Activated naive CD4-positive, alpha-beta T cell treated with anti-CD3 and anti-CD28 coated beads, Interleukin-2, amount 10 ng/mL, durations not matched to agents 7 days and 5 days (primary cell): ENCODE measurements at places on chromosomes 1 and 21.

DNA sequence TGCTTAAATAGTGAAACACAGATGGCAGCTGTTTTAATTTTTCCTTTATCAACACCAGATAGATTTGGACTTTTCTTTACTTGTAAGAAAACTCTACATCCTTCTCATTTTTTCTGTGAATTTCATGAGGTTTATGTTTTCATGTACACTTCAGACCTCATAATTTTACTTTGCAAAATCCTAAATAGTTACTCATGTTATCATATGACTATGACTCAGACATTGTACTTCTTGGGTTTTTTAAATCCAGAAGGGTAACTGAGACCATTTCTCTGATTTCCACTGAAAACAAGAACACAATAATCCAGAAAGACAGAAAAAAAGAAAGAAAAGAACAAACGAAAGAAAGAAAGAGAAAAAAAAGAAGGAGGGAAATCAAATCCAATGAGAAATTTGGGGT lies 1021.6 kb downstream of the NCAM2 start:
- no peaks in the 10 kb centered on the region for H3K27me3 ChIP-seq
- H3K4me1 ChIP-seq: no peaks in the 10 kb centered on the region
- no peak for DNase-seq
- H3K27ac ChIP-seq: no peak overlapping the region
- no peaks in the 10 kb centered on the region for H3K36me3 ChIP-seq
- no peak overlapping the region for H3K4me3 ChIP-seq

DNA sequence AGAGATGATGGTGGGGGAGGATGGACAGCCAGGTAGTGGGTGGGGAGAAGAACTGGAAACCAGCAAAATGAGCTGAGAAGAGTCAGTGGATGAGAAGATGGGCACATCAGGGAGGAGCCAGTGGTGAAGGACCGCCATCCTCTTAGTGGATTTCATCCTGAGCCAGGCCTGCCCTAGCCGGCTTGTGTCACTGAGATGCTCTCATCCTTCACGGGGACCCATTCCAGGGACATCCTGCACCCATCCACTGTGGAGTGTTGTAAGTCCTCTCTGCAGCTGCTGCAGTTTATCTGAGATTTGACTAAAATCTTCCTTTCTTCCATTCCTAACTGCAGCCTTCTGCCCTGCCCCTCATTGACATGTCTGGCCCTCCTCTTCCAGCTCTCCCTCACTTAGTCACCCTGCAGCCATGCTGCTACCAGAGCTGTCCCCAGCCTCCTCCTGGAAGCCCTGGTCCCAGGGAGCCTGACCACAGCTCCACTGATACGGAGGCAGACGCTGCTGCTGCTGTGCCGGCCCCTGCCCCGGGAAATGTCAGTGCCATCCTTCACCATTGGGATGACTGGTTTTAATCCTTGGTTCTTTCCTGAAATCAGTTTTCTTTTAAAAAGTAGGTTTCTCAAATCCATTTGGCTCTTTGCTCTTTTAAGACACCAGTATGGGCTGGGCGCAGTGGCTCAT lies 33.2 kb downstream of the STUM start:
- H3K27ac ChIP-seq: no peak overlapping the region
- H3K4me3 ChIP-seq: no peak overlapping the region
- no peaks in the 10 kb centered on the region for H3K4me1 ChIP-seq
- no peak for DNase-seq
- H3K36me3 ChIP-seq: no peaks in the 10 kb centered on the region

- H3K4me1 ChIP-seq: no peaks in the 10 kb centered on the region
- H3K36me3 ChIP-seq: peaks cover 30% of the 10 kb centered on the region
- no peak overlapping the region for H3K27ac ChIP-seq
- no peaks in the 10 kb centered on the region for H3K27me3 ChIP-seq
- no peak overlapping the region for H3K4me3 ChIP-seq
Measured at GRCh38 chr1:44870096-44870495, 27.0 kb upstream of the PTCH2 start.

DNA sequence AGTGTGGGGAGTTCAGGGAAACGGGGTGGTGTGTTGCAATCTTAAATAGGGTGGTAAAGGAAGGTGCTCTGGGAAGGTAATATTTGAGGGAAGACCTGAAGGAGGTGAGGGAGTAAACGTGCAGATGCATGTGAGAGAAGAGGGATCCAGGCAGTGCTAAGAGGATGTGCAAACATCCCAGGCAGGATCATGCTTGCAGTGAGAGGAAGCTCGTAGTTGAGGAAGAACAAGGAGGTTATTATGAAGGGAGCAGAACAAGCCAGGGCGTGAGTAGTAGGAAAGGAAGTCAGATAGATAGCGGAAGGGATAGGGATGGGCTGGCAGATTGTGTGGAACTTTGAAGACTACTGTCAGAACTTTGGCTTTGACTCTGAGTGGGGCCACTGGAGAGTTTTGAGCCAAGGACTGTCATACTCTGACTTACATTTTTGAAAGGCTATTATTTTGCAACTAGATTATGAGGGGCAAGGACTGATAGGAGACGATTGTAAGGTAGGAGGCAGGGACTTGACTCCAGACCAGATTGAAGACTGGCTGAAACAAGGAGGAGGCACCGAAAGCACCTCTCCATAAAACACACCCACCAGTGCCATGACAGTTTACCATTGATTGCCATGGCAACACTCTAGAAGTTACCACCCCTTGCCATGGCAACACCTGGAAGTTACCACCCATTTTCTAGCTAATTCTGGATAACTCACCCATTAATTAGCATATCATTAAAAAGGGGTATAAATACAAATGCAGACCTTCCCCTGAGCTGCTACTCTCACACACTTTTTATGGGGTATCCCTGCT lies 67.0 kb downstream of the XCL2 start:
- peaks cover 25% of the 10 kb centered on the region for H3K4me1 ChIP-seq
- peaks cover 22% of the 10 kb centered on the region for H3K36me3 ChIP-seq
- H3K27ac ChIP-seq: no peak overlapping the region
- no peak overlapping the region for H3K4me3 ChIP-seq
- no peaks in the 10 kb centered on the region for H3K27me3 ChIP-seq
- DNase-seq: no peak

DNA sequence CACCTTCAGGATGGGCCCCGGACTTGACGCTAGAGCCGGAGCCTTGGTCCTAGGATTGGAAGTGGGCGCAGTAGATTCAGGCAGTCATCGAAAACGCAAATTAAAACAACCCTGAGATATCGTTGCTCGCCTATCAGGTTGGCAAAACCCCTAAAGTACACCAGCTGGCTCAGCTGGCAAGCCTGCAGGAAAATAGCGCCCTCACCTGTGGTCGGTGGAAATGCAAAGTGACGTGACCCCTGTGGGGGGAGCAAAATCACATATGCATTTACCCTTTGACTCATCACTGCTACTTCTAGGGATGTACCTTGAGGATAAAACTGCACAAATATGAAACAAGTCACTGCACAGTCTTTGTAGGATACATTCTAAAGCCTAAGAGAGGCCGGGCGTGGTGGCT lies 170.3 kb upstream of the TMEM51 start:
- no peak for DNase-seq
- peaks cover 12% of the 10 kb centered on the region for H3K27me3 ChIP-seq
- H3K4me3 ChIP-seq: no peak overlapping the region
- no peak overlapping the region for H3K27ac ChIP-seq
- H3K36me3 ChIP-seq: no peaks in the 10 kb centered on the region

- no peak for DNase-seq
- no peak overlapping the region for H3K4me3 ChIP-seq
- H3K4me1 ChIP-seq: peaks cover 14% of the 10 kb centered on the region
- peaks cover 23% of the 10 kb centered on the region for H3K27me3 ChIP-seq
- no peak overlapping the region for H3K27ac ChIP-seq
Measured at GRCh38 chr1:36476945-36477344, 5.8 kb downstream of the CSF3R start.

DNA sequence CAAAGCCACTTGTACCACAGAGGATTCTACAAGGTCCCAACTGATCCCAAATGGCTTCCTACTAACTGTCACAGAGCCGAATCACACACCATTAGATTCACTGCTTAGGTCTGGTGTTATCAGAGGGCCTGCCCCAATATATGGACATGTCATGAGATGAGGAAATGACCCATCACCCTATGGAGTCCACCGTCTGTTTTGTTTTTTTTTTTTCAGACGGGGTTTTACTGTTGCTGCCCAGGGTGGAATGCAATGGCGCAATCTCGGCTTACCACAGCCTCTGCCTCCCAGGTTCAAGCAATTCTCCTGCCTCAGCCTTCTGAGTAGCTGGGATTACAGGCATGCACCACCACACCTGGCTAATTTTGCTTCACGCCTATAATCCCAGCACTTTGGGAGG lies 83.8 kb upstream of the ETS2 start:
- H3K4me3 ChIP-seq: no peak overlapping the region
- no peak overlapping the region for H3K27ac ChIP-seq
- H3K4me1 ChIP-seq: no peaks in the 10 kb centered on the region
- DNase-seq: no peak
- no peaks in the 10 kb centered on the region for H3K36me3 ChIP-seq
- peaks cover 9% of the 10 kb centered on the region for H3K27me3 ChIP-seq

DNA sequence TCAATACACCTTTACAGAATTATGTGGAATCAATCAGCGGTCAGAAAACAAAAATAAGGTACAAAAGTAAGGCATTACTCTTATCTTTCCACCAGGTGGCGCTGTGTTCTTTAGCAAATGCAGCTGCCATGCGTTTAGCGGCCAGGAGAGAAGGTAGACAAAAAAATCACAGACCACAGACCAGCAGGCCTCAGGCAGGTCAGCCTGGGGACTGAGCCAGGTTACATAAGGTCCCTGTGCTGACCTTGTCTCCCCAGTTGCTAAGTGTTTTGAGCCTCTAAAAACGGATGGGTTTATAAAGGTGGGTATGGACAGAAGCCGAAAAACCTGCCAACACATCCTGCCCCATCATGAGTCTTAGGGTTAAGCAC lies 2.8 kb downstream of the RGS16 start:
- H3K27ac ChIP-seq: no peak overlapping the region
- H3K27me3 ChIP-seq: peaks cover 44% of the 10 kb centered on the region
- DNase-seq: peak; percentile 77
- H3K36me3 ChIP-seq: peaks cover 3% of the 10 kb centered on the region
- no peak overlapping the region for H3K4me3 ChIP-seq
- peaks cover 8% of the 10 kb centered on the region for H3K4me1 ChIP-seq

GRCh38 chr1:105337420-105337819 lies 1587.7 kb downstream of the AMY1C start:
- no peaks in the 10 kb centered on the region for H3K4me1 ChIP-seq
- no peak for DNase-seq
